NCI-H2107 (cell line): ENCODE measurements at places on chromosomes 7 and 10.

DNA sequence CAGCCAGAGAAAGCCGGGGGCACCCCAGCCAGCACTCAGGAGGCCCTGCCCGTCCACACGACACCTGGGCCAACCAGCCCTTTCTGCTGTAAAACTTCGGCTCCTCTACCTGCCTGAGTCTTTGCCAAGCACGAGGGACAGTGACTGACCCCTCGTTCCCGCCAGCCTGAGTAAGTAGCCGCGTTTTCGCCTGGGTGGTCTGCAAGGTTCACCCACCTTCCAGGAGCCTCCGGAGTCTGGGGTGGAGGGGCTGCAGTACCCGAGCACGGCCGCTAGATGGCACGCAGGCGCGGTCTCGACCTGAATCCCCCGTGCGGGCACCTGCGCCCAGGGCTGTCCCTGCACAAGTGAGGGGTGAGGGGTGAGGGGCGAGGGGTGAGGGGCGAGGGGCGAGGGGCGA, 192.7 kb downstream of the PTPRN2 start:
- DNase-seq = no peak

DNA sequence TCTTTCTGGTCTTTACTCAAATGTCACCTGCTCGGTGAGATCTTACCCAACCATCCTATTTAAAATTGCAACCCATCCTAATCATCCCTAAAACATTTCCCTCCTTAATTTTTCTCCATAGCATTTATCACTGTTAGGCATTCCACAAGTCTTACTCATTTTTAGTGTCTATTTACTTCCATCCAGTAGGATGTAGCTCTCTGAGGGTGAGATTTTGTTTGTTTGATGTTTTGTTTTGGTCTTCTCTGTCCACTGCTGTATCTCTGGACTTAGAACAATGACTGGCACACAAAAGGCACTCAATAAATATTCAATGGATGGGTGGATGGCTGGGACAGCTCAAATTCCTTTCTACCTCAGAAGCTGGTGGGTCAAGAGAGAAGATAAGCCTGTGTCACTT, 15.8 kb upstream of the DUSP5 start:
- DNase-seq = no peak

- no peak for DNase-seq
Observed at GRCh38 chr7:31382722-31383121, 42.2 kb upstream of the NEUROD6 start.

GRCh38 chr7:14825912-14826311, 76.6 kb downstream of the DGKB start:
- no peak for DNase-seq

GRCh38 chr10:4740471-4740870, 85.5 kb upstream of the AKR1E2 start:
- no peak for DNase-seq

- no peak for DNase-seq
Observed at GRCh38 chr7:111855161-111855841, 293.0 kb upstream of the IMMP2L start.
